ENCODE measurements at places on chromosomes 5 and 9.

DNA sequence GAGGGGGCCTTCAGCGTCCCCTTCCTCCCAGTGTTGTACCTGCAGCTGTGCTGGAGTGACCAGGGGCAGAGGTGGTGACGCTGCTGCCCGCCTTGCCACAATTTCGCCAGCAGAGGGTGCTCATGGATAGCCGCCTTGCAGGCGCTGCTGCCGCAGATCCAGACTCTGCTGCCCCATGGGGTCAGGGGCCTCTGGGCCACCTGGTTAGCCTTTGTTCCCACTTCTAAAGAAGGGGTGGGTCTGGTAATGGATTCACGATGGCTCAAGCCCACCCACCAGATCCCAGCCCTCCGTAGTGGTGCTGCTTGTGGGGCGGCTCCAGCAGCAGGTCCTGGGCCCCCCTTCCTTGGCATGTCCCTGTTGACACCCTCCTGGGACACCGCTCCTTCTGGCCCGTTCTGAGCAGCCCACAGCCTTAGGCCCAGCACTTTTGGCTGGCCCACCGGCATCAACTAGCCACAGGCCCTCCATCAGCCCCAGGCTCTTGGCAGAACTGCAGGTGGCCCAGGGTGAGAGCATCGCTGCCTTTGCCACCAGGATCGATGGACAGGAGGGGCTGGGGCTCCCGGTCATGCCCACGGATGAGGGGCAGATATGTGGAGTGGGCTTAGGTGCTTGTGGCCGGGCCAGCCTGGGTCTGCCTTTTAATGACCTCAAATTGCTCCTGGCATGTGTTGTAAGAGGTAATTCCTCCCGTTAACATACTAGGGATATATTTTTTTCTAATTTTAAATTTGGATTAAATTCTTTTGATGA, 57.2 kb downstream of the COL5A1 start:
- DNase-seq: peak; percentile 3

DNA sequence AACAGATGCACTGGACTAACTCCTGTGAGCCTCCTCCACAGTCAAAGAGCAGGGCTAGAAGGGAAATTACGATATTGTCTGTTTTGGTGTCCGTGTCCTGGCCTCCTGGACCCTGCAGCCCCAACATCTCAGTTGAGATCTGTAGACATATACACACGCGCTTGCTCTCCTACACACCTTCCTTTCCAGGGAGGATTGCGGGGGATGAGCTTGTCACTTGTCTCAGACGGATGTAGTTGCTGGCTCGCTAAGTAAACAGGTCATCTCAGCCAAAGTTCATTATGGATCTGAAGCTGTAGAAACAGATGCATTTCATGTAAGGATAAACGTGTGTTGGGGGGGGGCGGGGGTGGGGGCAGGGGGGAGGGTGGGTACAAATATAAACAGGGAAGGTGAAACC, 549.3 kb downstream of the CCDC171 start:
- DNase-seq: no peak

GRCh38 chr5:142716963-142717362, 31.1 kb upstream of the FGF1 start:
- peak; percentile 48 for DNase-seq

DNA sequence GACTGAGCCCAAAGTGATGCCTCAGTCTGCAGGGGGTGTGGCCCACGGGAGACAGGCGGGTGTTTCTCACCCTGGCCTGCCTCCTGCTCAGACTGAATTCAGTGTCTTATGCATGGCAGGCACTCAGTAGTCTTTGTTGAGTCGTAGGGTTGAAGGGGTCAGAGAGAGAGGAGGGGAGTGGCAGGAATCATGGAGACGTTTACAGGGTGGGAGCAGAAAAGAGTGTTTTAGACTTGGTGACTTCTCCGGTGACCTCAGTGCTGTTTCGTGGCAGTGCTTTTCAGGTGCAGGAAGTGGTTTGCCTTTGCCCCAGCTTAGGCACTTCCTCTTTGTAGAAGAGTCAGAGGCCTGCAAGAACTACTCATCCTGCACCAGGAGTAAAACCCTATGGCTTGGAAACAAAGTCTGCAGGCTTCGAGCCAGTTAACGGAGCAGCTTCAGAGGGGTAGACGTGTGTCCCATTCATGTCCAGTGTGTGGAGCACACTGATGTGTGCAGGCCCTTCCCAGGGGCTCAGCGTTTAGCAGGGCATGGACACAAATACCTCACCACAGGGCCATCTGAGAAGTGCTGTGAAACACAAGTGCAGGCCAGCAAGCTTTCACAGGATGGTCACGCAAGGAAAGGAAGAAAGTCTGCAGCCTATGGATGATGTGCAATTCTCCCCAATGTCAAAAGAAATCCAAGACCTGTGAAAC, 24.5 kb upstream of the SEMA4D start:
- DNase-seq: peak; percentile 98

DNA sequence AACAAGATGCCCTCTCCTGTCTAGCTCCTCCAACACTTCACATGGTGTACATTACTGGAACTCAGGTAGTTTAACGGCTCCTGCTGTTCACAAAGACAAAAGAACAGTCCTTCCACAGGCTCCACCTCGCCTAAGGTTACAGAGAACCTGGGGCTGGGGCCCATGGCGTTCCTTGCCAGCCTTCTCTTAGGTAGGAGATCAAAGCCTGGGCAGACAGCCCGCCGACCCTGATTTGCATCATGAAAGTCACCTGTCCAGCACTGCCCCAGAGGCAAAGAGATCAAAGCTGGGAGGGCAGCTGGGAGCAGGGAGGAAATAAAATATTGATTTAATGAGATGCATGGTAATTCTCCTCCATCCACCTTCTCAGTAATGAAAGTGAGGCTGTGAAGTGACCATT, 115.0 kb upstream of the SLIT3 start:
- no peak for DNase-seq

GRCh38 chr5:38621840-38622437, 65.5 kb upstream of the LIFR start:
- no peak for DNase-seq

DNA sequence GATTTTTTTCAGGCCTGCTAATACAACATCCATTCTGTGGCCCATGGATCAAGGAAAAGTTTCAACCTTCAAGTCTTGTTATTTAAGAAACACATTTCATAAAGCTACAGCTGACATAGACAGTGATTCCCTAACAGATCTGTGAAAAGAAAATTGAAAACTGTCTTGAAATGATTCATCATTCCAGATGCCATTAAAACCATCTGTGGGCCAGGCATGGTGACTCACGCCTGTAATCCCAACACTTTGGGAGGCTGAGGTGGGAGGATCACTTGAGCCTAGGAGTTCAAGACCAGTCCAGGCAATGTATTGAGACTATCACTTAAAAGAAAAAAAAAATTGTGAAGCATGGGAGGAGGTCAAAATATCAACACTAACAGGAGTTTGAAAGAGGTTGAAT, 6.0 kb downstream of the RAPGEF6 start:
- DNase-seq: no peak

DNA sequence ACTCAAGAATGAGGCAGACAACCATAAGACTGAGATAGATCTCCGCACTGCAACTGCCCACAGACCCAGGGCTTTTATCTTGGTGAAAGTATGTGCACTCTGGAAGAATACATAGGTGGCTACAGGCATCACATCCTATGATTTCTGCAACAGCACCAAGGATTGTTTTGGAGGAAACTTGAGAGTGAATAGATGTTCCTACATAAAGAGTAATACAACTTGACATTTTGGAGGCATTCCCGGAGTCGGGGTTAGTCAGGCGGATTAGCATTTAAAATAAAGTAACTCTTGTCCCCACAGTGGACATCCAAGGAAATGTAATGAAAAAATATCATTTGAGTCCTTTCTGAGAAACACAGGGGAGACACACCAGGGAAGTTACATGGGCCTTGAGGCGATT, 26.7 kb downstream of the TMEM174 start:
- no peak for DNase-seq

DNA sequence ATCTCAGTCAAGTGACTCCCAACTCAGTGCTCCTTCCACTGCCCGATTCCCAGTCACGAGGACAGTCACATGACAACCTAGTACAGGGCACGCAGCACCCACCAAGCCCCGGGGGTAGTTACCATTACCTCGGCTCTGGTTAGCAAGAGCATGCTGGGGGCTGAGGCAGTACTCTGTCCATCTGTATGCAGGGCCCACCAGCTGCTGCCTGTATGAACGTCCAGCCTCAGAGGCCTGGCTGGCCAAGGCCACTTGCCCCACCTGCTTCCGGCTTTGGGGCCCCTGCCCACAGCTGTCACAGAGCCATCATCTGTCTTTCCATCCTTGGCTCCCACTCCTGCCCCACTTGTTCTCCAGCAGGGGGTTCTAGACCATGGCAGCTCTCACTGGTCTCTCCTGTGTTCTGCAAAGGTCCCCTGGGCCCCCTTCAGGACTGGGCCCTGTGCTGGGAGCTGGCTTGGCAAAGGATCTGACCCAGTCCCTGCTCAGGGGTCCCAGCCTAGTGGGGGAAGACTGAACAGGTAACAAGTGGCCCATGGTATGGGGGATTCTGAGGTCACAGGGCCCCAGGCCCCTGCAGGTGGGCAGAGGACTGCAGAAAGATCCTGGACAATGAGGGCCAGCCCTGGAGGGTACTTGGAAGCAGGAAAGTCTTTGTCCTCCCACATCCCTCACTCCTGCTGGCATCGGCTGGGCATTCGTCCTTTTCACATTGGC, 3.3 kb downstream of the RPL35 start:
- no peak for DNase-seq

DNA sequence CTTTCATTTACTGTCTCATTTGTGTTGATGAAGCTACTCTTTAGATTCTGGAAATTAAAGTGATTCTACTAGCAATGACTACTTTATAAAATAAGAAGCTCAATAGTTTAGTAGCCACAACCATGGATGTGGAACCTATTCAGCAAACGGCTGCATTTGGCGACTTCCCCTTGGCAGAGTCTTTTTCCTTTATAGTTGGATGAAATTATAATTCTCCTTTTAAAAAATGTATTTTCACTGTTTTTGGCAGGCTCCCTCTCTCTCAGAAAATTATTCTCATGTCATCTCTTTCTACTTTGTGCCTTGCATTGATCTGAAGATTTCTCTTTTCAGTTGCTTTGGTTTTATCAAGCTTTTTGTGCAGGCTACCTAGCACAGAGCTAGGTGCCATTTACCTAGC, 50.6 kb upstream of the KCNN2 start:
- DNase-seq: no peak

DNA sequence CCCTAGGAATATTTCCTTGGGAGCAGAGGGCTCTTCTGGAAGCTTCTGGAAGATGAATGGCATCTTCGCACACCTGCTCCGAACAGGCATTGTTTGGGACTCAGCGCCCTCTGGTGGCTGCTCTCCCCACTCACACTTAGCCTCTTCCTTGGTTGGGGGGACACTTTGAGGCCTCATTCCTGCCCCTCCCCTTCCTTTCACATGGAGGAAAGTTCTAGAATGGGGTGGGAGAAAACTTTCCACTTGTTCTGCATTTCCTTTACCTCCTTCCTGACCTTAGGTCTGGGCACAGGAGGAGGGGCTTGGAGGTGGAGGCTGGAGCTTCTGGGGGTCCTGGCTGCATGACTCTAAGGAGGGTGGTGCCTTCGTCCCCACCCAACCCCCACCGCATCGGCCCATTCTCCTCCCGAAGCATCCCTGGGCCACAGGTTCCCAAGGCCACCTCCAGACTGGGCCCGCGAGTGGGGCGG, 19.3 kb upstream of the SMIM32 start:
- peak; percentile 27 for DNase-seq

DNA sequence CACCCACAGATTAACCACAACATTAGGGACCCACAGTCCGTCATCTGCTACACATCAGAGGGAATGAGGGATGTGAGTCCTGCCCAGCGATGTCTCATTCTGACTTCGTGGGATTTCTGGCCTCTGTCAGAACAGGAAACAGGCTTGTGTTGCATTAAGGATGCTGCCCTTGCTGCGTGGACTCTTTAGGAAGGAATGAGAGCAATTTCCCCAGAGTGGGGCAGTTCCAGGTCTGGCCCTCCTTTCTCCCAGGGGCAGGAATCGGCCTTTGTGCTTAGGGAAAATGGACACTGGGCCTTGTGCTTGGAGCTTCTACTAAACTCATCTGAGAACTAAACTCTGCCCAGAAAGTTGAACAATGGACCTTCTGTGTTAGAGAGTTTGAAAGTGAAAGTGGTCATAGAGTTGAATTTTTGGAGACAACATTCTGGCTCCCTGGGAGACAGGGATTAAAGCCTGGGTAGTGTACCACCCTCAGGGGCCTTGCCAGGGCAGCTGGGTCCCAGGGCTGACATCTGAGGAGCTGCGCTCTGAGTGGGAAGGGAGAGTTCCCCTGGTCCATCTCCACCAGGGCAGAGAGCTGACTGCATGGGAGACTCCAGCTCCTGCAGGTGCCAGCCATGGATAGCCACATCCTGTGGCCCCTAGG, 37.8 kb upstream of the S1PR3 start:
- DNase-seq: no peak

DNA sequence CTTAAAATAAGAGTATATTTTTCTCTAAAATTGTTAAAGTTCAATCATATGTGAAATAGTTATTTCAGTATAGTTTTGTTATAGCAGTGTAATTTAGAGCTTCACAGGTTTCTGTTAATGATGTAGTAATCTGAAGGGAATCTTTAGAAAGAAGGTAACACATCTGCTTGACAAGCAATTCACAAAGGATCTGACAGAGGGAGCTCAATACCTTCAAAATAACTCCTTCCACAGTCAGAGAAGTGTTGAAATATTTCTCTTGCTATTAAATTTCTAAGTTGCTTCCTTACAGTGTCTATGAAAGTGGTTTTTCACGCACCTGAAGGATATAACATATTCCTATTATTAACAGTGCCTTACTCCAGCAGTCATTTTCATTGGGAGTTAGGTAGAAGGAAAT, 44.9 kb downstream of the SLC25A51 start:
- DNase-seq: peak; percentile 5

- peak; percentile 70 for DNase-seq
Observed at GRCh38 chr9:123775289-123776284, 154.3 kb downstream of the DENND1A start.

DNA sequence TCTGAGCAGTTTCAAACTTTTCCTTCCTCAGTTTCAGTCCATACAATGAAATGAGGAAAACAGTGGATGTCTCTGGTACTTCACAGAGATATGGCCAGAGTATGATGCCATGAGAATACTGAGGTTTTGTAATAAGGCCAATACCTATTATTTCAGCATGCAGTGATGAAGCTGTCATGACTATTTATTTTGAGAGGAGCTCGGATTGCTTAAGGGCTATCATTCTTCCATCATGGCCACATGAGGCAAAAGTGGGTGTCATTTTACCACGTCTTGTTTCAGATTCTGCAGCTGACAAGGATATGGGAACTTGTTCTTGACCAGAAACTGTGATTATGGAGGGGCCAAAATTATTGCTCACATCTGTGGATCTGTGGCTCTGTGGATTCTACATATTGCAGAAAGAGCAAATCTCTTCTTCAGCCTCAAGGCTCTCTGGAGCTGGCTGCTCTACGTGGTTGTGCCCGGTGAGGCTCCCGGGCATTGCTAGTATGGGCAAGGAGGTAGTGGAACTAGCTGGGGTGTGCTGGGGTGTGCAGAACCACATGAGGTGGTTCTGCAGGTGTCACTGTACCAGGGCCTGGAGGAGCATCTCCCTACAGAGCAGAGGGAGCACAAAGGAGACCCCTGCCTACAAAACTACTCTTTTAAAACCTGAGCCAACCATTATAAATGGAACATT, 180.3 kb downstream of the SEMA6A start:
- no peak for DNase-seq

- DNase-seq: no peak
Observed at GRCh38 chr9:90526386-90526785, 116.2 kb downstream of the DIRAS2 start.

GRCh38 chr5:151181818-151182523, 24.4 kb upstream of the ANXA6 start:
- no peak for DNase-seq
